A172 (cell line): ENCODE measurements at places on chromosomes 2 and 18.

GRCh38 chr2:28544922-28545589 lies 49.2 kb downstream of the PLB1 start:
- peak; percentile 70 for DNase-seq

DNA sequence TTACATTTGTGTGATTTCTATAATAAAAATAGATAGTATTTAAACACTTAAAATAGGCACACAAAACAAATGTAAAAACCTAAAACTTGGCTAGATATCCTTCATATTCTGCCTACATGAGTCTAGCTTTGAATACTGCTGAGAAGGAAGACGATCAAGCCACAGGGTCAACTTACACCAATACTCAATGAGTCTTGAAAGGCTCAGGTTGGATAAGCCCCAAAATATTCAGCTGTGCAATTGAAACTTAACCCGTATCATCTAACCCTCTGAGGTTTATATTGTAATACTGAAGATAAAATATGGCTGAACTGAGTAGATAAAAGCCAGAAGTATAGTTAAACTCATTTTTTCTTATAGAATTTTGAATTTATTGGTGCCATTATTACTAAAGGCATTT lies 313.0 kb upstream of the NRXN1 start:
- no peak for DNase-seq

GRCh38 chr2:176325732-176326131 lies 56.5 kb downstream of the MTX2 start:
- DNase-seq: no peak

- DNase-seq: peak; percentile 69
Observed at GRCh38 chr2:38528008-38528442, 74.7 kb downstream of the HNRNPLL start.

- no peak for DNase-seq
Observed at GRCh38 chr2:163565192-163565591, 170.6 kb downstream of the FIGN start.

- DNase-seq: peak; percentile 59
Observed at GRCh38 chr2:233690444-233690843, 2.2 kb upstream of the UGT1A6 start.

DNA sequence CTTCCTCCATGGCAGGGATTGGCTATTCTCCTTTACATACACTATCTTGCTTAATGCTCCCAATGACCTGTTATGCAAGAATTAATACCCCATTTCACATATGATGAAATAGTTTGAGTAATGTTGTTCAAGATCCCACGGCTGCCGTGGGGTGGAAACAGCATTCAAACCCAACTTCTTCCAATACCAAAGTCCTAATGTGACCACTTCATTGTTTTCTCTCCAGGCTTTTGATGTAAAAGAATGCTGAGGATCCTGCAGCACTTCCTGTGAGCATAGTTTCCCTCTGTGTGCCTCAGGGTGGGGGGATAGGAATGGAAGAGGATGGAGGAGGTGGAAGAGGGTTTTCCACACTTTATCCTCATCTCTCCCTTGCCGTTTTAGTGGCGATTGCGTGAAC lies 199.4 kb downstream of the IRS1 start:
- no peak for DNase-seq

DNA sequence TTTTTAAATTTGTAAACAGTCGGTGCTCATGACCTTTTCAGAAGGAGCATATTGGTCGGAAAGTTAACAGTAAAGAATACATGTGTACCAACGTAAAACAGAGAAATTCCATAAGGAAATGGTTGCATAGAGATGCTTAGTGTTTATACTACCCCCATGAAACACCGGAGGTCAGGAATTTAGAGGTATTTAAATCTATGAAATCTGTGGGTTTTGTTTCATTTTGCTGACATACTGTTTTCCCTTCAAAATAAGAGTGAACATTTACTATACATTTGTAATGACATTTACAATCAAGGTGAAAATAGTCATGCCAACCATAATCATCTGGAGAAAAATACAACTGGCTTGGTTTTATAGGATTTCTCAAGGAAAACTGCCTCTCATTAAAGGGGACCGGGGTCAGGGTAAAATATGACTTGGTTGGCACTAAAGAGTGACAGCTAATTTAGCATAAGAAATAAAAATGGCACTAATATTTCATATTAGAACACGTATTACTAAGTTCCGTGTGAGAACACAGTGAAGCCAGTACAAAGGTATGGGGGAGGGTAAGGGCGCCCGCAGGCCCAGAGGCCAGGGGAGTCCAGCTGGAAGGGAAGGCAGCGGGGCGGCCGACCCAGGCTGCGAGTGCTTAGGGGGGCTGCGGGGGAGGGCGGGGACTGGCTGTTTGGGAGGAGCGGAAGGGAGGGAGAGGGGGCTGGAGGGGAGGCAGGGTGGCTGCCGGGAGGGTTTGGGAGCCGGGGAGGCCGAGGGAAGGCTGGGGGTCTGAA lies 1.1 kb upstream of the RNU4ATAC start:
- DNase-seq: peak; percentile 26

GRCh38 chr2:131064589-131065512 lies 28.4 kb downstream of the FAM168B start:
- DNase-seq: no peak

DNA sequence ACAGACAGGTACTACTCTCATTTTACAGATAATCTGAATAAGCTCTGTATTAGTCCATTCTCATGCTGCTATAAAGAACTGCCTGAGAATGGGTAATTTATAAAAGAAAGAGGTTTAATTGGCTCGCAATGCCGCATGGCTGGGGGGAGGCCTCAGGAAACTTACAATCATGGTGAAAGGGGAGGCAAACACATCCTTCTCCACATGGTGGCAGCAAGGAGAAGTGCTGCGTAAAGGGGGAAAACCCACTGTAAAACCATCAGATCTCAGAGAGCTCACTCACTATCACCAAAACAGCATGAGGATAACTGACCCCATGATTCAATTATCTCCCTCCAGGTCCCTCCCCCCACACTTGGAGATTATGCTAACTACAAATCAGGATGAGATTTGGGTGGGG lies 254.4 kb downstream of the KCNE4 start:
- DNase-seq: peak; percentile 41

DNA sequence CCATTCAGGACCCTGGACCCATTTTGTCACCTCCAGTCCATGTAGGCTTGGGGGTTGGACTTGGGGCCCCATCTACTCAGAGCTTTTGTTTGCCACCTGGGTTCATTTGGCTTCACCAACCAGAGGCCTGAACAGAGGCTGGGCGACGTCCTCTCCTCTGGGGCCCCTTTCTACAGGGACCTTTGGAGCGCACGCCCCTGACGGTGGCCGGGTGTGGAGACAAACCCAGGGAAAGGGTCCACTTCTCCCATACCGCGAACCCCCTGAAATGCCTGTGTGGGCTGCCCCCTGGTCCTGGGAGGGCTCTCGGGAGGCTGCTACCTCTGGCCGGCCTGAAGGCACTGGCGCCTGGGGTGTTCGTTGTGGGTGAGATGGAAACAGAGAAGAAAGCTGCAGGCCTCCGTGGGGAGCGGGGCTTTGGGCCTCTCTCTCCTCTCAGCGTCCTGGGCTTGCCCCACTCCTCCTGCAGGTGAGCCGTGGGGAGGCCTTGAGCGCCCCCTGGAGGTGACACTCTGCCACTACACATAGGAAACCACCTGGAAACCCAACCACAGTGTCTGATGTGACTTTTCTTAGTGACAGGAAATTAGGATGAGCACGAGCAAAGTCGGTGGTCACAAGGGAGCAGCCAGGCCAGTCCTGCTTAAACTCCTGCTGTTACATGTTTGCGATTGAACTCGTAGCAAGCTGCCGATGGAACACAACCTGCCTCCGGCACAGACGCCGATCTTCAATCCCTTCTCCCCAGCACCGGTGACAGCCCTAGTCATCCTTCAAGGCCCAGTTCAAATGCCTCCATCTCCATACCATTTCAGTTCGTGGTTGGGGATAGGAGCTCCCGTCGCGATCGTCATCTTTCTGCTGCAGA lies 12.0 kb upstream of the NTSR2 start:
- DNase-seq: peak; percentile 26

DNA sequence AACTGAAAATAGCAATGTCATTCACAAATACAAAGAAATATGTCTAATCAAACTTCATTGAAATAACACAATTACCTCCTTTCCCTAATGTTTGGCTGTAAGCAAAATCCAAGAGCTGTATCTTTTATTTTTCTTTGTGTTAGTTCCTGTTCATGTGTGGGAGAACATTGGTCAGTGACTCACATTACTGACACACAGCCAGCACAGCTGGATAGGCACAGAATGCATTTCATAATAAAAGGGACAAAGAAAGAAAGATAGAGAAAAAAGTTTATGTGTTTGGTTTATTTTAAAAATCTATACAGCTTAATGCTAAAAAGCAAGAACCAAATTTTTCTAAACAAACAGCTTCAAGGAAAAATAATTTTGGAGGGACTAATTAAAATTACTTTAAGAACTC lies 185.6 kb upstream of the COL3A1 start:
- peak; percentile 75 for DNase-seq

DNA sequence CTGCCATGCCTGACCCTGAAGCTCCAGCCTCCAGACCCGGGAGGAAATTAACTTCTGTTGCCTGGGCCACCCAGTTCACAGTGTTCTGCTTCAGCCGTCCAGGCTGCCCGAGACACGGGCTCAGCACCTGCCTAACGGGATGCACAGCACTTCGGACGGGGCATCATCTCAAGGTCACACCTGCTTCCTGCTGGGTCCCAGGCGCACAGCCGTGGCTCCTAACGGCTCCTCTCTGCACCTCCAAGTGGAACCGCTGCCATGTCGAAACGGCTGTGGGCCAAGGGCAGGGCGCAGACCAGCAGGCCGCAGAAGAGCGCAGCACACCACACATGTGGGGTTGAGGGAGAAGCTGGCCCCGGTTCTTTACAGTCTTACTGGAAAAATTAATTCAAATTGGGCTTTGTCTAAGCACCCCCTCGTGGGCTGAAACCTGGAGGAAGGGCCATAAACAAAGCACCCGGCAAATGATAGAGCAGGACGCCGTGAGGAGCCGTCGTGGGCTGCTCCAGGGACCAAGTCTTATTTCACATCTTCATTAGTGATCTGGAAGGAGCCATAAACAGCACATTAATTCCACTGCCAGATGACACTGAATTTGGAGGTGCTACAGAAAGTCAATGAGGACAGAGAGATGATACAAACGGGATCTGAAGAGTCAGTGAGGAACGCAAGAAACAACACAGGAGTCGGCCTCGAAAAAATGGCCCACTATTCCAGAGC lies 59.6 kb downstream of the EIPR1 start:
- no peak for DNase-seq

GRCh38 chr2:100978582-100979191 lies 23.4 kb upstream of the RPL31 start:
- no peak for DNase-seq

DNA sequence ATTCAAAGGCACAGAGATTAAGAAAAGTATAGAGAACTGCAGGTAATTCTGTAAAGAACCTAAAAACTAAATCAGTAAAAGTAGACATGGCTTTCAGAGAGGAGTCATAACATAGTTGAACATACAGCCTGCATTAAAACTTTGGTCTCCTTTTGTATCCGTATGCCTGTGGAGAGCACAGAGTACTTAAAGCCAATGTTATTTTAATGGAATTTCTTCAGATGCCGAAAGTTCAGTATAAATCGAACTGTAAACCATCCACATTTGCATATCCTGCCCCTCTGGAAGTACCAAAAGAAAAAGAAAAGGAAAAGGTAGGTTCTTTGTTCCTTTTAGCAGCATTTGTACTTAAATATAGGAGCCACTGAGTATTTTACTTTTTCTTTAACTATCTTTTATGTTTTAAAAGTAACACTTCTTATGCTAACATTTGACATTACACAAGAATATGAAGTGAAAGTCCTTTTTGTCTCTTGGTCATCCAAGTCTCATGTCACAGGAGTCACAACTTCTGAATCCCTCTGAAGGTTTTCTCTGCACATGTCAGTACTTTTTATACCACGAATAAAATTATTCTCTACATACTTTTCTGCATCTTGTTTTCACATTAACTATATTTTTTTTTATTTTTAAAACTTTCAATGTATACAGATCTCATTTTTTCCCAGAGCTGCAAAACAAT lies 34.9 kb upstream of the ARMC9 start:
- DNase-seq: no peak

- no peak for DNase-seq
Observed at GRCh38 chr18:22233266-22233665, 63.9 kb downstream of the GATA6 start.

DNA sequence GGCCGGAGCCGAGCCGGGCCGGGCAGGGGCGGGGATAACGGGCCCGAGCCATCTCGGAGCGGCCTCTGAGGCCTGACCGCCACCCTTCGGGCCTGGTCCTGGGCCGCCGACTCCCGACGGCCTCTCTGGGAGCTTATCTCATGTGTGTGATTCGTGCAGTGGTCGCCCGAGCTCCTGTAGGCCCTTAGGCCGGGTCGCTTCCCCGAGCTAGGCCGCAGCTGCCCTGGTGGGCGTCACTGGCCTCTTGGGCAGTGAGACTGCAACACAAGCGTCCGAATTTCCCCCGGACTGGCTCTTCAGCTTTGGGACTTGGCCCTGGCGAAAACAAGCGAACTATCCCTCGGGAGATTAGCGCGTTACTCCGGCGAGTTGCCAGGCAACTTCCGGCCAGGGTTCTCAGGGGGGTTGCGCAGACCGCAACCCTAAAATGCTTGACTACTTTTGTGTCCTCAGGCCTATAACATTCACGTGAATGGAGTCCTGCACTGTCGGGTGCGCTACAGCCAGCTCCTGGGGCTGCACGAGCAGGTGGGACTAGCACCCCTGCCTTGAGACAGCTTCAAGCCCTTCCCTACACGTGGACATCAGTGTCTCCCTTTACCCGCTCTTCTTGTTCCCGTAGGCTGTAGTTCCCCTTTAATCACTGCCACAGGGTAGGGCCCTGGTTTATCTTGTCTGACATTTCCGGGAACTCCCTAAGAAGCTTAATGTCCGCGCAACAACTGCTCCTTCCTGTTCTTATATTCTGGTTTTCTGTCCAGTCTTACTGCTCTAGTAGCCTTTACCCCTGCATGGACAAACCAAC lies 602 bp downstream of the SNX17 start:
- peak; percentile 55 for DNase-seq

DNA sequence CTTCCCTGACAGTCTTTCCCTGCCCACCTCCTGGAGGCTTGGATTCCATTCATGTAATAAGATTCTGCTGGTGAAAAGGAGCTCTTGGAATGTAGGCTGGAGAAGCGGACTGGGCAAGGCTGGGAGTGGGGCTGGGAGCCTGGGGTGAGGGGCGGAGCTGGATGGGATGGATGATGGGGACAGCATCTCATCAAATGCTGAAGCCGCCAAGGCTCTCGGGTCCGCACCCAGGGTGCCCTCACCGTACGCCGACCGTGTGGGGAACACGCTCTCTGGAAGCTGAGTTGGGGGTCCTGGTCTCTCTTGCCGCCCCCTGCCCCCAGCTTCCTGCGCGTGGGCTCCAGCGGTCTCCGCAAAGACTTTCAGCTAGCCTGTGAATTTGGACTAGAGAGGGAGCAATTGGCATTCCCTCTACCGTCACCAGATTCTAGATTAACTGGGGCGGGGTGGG lies 9.1 kb downstream of the RAX start:
- DNase-seq: no peak
